ENCODE measurements at places on chromosomes 6 and 20. TPM values are rescaled to one million over a fixed set of nuclear protein-coding genes. Genes with fewer than 3 reads are reported as not detected.

- no peak for DNase-seq
Measured at GRCh38 chr6:135087803-135088202, 33.2 kb upstream of the HBS1L start.

DNA sequence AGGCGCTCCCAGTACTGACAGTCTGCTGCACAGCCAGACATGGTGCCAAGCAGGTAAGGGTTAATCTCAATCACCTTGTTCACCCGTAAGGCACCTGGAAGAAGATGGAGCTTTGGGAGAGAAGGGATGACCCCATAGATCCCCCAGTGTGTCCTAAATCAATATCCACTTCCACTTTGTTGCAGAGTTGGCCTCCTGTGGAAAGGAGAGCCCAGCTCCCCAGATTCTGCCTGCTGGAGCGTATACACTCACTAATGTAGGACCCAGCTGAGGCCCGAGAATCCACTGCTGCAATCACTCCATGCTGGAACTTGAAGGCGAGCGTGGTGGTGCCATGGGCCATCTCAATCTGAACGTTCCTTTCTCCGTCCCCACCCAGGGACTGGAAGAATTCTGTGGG is 1.2 kb downstream of the PSMB8 start:
- DNase-seq = no peak

- no peak for DNase-seq
Measured at GRCh38 chr6:158006821-158007570, 25.3 kb downstream of the SYNJ2 start.

- DNase-seq = peak; percentile 72
Measured at GRCh38 chr6:169427856-169428255, 174.2 kb upstream of the THBS2 start.

DNA sequence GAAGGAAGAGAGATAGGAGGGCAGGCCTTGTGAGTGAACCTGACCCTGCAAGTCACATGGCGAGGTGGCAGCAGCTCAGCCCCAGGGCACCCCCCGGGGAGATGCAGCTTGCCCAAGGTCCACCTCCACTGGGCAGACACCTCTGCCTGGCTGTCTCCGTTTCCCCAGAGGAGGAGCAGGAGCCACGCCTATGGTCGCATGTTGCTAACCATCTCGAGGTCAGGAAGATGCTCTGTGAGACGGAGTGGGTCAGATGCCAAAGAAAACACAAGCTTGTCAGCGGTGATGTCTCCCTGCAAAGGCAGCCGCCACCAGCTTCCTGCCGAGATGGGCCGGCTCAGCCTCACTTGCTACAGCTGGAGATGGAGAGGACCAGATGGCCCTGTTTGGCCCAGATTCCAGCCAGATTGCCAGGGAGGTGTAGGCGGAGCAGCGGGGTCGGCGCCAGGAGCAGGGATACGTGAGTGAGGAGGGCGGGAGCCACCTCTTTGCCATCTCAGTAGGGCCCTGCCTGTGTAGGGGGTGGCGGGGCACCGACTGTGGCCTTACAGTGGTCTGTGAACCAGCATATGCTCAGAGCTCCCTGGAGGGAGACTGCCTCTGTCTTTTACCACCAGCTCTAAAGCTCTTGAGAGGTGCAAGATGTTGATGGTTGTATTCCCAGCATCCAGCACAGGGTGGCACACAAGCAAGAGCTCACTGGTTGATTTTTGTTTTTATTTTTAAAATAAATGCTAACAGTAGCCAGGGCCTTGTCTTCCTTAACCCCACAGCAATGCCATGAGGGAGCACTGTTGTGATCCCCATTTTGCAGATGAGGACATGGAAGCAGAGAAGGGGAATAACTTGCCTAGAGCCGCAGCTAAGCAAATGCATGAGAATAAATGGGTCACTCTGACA is 42.9 kb upstream of the FAM83D start:
- DNase-seq = no peak

GRCh38 chr20:11090751-11091150 is 417.0 kb upstream of the JAG1 start:
- no peak for DNase-seq

- peak; percentile 16 for DNase-seq
Measured at GRCh38 chr6:90619221-90619620, 32.3 kb upstream of the MAP3K7 start.

GRCh38 chr6:93787841-93788240 is 368.5 kb upstream of the EPHA7 start:
- DNase-seq = no peak

GRCh38 chr6:168016721-168017525 is 19.5 kb downstream of the KIF25 start:
- no peak for DNase-seq

DNA sequence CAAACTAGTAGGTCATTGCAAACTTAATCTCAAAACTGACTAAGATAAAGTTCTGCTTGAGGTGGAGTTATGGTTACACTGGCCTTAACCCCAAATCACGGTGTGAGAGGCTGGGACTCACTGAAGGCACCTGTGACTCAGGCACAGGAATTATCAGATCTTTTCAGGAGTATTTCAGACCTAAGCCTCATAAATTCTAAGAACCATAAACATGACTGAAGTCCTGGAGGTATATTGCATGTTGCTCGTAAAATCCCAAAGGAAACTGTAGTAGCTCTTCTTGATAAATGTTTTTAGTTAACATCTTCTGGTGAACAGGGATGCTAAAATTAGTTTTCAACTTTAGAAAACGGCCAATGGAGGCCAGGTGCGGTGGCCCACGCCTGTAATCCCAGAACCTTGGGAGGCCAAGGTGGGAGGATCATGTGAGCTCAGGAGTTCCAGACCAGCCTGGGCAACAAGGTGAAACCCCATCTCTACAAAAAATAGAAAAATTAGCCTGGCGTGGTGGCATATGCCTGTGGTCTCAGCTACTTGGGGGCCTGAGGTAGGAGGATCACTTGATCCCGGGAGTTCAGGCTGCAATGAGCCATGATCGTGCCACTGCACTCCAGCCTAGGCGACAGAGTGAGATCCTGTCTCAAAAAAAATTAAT is 36.5 kb downstream of the DZANK1 start:
- DNase-seq = no peak

DNA sequence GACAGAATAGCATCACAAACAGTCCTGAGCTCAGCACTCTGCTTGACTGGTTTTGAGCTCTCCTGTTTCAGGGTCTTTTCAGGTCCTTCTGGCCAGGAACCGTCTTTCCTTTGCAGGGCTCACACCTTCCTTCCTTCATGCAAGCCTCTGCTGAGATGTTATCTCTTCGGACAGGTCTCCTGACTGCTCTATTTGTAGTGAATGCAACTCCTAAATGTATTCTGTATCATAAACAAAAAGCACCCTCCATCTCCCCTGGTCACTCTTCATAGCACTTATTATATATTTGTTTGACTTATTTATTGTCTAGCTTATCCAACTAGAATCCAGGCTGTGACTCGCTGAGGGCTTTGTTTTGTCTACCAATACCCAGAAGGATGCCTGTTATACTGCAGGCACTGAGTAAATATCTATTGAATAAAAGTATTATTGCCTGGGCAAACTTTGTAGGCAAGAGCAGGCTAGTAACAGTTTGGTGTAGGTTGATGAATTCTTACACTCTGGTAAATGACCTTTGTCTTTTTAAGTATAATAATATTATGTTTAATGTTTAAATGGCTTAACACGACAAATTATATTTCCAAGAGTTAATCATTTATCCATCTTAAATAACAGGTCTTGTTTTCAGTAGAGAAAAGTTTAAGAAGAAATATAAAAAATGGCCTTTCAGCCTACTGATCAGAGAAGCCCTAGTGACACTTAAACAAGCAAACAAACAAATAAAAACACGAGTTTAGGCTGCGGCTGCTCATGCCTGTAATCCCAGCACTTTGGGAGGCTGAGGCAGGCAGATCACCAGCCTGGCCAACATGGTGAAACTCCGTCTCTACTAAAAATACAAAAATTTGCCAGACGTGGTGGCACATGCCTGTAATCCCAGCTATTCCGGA is 199.7 kb downstream of the BCAS1 start:
- no peak for DNase-seq

- peak; percentile 30 for DNase-seq
Measured at GRCh38 chr6:147141711-147142308, 62.4 kb upstream of the STXBP5 start.

DNA sequence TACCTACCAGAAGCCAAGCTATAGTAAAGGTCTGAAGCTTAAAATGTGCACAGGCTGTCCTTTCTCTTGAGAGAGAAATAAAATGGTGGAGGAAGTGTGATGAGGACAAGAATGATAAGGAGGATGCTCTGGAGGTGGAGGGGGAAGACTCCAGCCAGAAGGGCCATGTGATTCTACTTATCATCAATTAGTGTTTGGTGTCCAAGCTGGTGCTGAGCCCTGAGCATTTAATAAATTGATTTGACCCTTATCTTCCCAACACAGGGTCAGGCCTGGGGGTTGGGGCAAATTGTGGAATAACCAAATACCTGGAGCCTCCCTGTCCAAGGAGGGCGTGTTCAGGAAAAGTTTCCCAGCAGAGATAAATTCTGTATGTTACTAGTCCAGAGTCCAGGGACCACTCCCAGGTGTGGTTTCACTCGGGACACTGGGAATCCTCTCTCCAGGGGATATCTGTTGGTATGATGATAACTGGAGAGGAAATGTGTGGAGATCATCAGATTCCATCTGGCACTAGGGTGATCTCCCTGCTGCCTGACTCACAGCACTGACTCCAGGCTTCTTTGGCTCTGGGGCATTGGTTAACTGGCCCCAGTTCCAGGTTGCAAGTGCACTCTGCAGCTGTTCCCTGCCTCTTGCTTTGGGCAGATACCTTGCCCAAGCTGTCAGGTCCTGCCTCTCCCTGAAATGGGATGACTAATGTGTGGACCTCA is 3.8 kb upstream of the MYBL2 start:
- no peak for DNase-seq

DNA sequence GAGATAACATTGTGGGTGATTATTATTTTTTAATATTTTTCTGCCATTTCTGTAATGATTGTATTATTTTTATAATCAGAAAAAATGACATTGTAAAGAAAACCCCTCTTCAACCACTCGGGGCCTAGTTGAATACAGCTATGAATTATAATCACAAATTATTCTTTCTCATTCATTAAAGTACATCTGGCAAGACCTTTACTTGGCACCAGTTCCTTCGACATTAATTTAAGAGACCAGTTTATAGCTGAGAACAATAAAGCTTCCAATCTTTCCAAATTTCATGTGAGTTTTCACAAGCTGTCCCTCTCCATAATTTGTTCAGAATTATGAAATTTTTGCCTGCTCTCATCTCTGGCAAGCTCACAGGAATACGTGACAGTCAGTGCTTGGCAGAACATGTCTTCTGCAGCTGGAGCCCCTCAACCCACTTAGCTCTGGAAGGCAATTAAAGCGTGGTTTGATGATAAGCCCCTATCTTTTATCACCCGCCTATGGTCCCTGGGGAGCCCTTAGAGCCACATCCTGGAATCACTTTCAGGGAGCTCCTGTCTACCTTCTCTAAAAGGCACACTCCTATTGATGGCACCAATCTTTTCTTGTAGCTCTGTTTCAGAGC is 237.2 kb upstream of the PRND start:
- DNase-seq = no peak

DNA sequence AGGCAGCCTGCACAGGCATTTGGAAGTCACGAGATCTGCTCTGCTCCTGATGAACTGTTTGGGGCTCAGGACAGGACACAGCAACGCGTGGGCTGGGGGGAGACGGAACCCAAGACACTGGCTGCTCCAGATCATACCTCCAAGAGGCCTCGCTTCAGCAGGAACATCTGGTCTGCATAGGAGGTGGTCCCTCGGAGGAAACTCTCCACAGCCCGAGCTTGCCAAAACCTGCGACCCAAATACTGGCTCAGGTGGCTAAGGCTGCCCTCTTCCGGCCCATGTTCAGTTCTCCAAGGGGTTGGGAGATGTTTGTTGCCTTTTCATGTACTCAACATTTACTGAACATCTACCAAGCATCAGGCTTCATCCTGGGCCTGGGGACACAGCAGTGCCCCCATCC is 51.7 kb downstream of the MYH7B start:
- DNase-seq = no peak

DNA sequence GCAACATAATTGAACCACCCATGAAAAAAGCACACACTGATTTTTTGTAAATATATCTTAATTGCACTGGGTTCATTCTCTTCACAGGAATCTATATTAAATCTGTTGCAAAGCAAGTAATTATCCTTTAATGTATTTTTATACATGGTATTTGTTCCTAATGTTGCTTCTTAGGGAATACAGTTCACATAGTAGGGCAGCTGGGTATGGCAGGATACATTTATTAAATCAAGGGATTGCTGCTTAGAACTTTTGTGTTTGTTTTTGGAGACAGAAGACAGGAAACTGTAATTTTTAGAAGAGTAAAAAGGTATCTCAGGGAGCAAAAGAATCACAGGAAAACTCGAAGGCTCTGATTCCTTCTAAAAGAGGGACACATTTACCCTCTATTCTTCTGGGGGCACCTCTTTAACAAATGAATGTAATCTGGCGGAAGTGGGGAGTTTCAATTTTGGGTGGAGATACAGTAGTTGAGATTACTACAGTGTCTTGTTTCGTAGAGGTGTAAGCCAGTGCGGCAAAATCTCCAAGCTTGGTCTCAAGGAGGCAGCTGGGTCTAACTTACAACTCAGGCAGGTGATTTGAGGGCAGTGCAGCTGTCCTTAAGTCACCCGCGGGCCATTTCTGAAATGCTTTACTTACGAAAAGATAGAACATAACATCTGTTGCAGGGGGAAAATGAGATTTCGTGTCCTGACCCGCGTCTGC is 812 bp upstream of the SMIM13 start:
- DNase-seq = no peak

GRCh38 chr6:36019167-36019566 is 5.3 kb downstream of the SLC26A8 start:
- DNase-seq = no peak

GRCh38 chr20:41169162-41169690 is 31.9 kb downstream of the PLCG1 start:
- DNase-seq = peak; percentile 16

DNA sequence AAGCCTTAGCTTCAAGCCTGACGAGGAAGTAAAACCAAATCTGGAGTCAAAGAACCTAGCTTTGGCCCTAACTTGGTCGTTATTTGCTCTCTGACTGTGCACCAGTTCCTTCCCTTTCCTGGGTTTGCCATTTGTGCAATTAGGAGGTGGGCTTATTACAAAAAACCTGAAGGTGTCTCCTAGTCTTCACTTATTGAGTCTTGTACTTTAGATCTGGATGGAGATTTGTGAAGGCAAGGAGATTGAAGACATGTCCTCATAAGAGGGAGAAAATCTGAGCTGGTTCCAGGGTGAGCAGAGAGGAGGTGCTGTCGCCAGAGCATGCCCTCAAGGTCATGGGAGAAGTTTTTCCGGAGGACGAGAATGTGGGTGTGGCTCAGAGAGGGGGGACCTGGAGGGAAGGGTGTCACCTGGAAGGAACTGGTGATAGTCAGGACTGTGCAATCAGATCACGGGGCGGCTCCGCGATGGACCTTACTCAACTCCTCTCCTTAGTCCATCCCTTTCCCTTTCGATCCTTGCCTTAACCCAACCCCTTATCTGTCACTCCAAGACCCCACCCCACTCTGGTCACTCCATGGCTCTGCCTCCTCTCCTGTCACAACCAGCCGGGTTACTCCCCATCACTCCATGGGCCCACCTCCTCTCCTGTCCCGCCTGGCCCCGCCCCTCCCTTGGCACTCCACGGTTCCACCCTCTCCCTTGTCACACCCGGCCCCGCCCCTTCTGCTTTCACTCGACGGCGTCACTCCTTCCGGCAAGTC is 588 bp upstream of the ACSS2 start:
- DNase-seq = no peak

MACROD2 gene
- 3.0 TPM for polyA plus RNA-seq

FRK gene
- 5.9 TPM for polyA plus RNA-seq

CBLN4 gene
- 0.45 TPM for polyA plus RNA-seq

HSPA1L gene
- polyA plus RNA-seq = 2.3 TPM

RSPH4A gene
- polyA plus RNA-seq = 0.62 TPM
